Stimulated activated CD8-positive, alpha-beta memory T cell treated with anti-CD3 and anti-CD28 coated beads, Interleukin-7, amount 100 ng/mL, for 4 hours (primary cell): ENCODE measurements at places on chromosomes 3 and 15.

DNA sequence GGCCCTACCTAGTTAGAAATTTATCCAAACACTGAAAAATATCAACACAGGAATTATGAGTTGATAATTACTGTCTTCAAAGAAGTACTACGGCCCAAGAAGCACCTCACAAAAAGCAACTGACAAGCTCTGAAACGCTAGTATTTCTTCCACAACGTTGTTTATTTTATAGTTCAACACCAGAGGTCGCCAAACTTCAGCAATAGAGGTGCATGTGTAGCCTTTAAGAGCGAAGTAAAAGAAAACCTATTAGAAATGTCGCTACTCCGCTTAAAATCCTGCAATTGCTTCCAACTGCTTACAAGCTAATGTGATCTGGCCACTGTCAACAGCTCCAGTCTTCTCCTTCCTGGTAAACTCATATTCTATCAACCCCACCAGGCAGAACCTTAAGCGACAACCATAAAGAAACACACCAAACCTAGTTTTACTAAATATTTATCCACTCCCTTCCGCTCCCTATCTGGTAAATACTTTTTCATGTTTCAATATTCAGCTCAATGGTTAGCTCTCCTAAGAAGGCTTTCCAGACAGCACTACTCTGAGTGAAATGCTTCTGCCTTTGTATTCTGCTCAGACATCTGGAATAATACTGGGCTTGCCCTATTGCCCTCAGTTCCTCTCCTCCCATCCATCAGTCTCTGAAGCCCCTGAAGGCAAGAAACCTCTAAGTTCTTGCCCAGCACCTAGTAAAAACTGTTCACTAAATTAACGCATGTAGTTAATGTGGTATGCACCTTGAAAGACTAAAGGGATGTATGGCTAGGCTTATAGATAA lies 110.2 kb downstream of the NR1I2 start:
- no peak for DNase-seq

- no peak for DNase-seq
Observed at GRCh38 chr3:48847053-48847503, 596 bp downstream of the PRKAR2A start.

DNA sequence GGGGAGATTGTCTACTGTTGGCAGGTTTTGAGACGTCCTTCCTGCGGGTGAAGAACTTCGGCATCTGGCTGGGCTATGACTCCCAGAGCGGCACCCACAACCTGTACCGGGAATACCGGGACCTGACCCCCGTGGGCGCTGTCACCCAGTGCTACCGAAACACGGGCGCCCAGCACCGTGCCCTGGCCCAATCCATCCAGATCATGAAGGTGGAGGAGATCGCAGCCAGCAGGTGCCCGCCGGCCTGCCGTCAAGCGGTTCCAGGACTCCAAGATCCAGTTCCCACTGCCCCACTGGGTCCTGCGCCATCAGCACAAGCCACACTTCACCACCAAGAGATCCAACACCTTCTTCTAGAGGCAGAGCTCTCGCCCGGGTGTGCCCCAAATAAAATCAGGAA lies 194.9 kb upstream of the EPHA6 start:
- DNase-seq: no peak

- DNase-seq: no peak
Observed at GRCh38 chr3:32372213-32372490, 19.5 kb upstream of the CMTM7 start.

DNA sequence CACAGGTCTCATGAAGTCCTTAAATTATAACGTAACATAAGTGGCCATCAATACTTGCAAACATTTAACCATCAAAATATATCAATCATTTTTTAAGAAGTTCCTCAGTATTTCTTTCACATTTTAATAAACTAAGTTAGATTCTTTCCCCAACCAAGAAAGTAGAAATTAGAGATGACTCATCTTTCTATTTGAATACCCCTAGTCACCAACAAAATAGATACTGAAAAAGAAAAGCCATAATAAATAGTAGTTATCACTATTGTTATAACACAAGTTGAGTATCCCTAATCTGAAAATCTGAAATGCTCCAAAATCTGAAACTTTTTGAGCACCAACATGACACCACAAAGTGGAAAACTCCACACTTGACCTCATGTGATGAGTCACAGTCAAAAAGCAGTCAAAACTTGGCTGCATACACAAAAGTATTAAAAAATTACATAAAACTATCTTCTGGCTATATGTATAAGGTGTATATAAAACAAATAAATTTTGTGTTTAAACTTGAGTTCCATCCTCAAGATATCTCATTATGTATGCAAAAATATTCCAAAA lies 3.7 kb downstream of the SHQ1 start:
- no peak for DNase-seq

DNA sequence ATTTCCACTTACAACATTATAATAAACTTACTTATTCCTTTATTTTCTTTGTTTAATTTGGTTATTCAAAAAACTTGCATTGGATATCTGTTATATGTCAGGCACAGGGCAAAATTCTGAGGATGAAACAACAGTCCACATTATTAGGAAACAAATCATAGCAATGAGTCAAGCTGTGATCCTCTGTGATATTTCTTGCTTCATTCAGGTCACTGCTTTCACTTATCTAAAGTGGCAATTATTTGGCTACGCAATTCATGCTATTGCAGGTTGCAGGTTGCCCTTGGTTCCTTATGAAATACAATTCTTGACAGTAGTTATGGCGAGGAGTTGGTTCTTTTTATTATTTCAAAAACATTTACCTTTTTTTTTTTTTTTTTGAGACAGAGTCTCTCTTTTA lies 66.4 kb upstream of the CNTN6 start:
- no peak for DNase-seq

- no peak for DNase-seq
Observed at GRCh38 chr3:25945836-25946235, 155.9 kb downstream of the OXSM start.

DNA sequence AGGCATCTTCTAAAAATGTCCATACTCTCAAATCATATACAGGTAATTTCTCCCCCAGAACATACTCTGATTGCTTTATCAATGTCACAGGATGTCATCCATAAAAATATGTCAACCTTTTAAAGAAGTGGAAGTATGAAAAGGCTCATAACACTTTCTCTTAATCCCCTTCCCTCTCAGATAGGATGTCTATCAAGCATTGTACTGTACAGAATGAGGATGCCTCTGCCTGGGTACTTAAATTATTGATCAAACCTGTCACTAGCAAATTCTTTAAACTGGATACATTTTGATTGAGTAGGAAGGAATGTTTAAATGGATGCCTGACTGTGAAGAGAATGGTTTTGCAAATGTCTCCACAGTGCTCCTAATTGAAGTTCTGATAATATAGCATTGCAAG lies 168.7 kb downstream of the EPHA3 start:
- no peak for DNase-seq

DNA sequence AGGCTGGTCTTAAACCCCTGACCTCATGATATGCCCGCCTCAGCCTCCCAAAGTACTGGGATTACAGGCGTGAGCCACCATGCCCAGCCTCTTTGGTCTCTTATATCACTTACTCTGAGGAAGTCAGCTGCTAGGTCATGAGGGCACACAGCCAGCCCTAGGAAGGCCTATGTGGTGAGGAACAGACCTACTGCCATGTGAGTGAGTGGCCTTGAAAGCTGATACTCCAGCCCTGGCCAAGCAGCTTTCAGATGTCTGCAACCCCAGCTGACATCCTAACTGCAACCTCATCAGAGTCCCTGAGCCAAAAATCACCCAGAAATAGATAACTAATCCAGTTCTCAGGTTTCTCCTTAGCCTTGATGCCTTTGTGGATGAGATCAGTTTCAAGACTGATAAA lies 224.3 kb downstream of the EDEM1 start:
- DNase-seq: no peak

DNA sequence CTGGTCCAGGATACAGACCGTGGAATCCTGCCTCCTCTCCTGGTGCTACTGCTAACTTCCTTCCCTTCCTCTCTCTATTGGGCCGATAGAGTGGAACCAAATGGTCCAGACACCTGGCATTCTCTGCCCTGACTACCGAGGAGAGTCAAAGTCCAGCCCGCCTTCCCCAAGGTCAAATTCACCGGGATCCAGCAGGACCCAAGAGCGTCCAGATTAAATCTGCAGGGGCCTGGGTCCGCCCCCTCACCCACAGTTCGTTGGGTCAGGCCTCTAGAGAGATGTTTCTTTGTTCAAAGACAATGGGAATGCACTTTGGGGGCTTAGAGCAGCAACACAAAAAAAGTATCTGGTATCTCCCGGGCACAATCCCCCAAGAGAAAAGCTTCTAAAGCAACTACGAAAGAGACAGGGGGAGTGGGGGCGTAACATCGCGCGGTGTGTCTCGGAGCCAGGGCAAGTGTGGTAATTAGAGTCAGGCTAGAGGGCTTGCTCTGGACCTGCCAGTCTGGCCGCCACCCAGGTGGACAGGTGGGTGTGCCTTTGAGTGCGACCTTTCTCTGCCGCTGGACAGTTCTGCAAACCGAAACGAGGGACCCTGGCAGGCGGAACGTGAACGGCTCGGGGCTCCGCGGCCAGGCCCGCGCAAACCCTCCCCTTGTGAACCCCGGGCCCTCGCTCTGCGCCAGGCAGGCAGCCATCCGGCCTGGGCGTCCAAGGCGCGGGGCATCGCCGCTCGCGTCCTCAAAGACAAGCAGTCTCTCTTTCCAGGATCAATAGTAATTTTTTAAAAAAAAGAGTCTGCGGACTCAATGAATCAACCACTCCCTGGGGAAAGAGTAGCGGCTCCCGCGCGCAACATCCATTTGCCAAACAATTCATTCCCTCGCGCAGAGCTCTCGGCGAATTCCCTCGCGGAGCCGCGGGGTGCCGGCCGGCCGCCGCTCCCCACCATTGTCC lies 806 bp downstream of the KLHL25 start:
- DNase-seq: no peak
